Osteoblast (primary cell): ENCODE measurements at places on chromosomes 6 and 20.

DNA sequence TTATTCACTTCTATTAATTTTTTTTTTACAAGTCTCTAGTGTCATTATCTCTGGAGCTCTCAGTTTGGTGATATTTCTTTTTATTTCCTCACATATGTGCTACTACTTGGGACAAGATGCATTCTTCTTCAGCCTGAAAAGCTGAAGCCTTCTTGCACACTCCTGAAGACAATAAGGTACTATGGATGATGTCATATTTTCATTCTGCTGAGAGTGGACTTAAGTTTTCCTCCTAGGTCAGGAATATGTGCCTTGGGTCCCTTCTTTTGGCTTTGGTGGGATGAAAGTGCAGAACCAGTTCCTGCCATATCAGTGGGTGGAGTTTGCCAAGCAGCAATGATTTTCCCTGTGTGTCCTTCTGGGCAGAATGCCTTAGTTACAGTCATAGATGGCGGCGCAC, 188.7 kb upstream of the EYA4 start:
- no peak for DNase-seq

DNA sequence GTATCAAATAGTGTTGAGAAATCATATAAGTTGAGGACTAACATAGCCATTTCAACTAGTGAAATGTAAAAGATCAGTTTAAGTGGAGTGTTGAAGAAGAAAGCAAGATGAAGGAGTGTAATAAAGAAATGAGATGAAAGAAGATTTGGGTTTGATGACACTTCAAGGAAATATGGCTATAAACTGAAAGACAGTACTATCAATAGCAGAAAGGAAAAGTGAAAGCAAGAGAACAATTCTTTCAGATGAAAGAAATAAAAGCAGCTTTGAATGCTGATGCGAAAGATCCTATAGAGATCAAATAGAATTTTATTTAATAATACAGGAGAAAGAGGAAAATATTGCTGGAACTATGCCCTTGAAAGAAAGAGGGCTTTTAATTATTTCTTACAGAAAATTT, 92.8 kb upstream of the PRSS16 start:
- DNase-seq: no peak

- peak; percentile 27 for DNase-seq
These were observed 132.4 kb downstream of the DLL1 start for GRCh38 chr6:170158296-170159021.

- DNase-seq: no peak
These were observed 161.7 kb downstream of the PAK5 start for GRCh38 chr20:9677100-9677623.

DNA sequence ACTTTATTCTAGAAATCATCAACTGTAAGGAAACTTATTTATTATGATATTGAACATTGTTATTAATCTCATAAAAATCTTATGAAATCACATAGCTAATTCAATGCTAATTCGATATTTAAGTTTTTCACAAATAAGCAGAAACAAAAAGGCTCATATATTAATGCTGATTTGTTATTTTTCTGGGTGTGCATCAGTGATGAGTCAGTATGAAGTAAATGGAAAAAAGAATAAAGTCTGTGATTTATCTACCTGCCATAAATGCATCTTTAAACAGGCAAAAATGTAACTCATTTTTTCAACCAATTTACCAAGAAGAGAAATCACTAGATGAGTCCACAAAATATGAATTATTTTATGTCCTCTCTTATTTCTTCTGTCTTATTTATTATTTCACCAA, 253.5 kb downstream of the PTPRK start:
- DNase-seq: no peak

GRCh38 chr20:44946271-44946852, 13.8 kb downstream of the TOMM34 start:
- DNase-seq: no peak

DNA sequence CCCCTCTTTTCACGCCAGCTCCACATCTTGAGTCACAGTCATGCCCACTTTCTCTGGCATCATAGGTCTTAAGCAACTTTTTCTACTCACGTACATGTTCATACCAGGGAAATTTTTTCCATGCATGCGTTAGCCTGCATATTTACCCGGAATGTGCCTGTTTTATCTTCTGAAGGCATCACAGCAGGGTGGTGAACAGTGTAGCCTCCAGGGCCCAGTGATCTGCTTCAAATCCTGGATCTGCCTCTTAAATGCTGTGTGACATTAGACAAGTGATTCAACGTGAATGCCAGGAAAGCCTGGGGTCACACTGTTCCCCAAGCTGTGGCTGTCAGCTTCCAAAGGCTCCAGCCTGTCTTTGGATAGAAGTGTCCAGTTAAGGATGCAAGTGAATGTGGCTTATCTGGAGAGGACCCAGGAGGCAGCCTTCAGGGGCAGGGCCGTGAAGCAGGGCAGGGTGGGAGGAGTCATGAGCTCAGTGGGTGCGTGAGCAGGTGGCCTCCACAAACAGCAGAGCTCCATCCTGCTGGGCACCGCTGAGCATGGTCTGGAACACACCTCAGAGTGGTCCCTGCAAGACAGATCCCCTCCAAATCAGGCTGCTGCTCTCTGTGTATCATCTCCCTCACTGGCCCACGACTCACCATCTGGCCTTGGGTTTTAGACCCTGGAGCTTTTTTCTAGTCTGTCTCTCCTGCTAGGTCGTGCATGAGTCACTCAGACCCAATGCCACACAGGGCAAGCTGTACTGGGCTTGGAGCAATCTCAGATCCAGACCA, 30.4 kb upstream of the CD93 start:
- peak; percentile 68 for DNase-seq

- peak; percentile 46 for DNase-seq
These were observed 178.4 kb downstream of the MRPL14 start for GRCh38 chr6:43948527-43949485.

DNA sequence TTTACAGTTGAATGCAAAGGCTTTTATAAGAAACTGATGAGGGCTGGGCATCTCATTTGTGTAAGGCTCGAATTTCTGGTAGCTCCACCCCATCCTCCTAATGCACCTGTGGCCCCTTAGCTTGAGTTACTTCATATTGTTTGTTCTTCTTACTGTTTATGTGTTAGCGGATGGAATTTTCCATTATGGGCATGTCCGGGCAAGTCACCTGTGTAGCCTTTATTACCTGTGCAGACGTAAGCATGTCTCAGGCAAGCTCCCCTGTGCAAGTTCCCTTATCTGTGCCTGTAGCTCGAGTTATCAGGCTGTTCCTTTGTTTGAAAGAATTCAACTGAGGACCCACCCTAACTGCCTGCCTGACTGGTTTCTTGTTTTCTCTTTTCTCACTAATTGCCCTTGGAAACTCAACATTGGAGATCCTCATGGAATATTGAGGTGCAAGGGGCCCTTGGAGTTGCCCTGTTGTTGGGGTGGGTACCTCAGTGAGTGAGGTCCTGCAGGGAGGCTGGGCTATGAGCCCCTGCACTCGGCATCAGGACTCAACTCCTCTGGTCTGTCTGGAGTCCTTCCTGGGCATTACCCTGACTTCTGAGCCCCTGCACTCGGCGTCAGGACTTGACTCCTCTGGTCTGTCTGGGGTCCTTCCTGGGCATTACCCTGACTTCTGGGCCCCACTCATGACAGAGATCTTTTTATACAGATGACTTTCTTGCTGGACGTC, 207.9 kb upstream of the SULF2 start:
- no peak for DNase-seq

- DNase-seq: no peak
These were observed 741 bp downstream of the KCNK16 start for GRCh38 chr6:39321761-39322160.

DNA sequence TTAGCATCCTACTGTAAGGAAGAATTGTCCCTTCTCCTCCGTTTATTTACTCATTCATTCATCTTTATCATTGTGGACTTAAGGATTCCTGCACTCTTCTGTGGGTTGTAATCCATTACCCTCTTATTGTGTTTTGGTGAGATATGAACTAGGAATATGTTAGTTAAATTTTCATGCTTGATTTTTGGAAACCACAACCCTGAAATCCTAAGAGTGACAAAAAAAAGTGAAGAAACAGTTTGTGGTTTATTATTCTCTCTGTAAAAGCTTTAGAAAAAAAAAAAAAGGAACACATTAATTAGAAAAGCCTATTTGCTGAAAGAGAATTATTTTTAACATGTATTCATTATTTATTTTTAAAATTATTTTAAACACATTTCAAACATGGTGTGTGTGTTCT, 36.7 kb upstream of the INSM1 start:
- DNase-seq: no peak

- no peak for DNase-seq
These were observed 21.7 kb upstream of the DAAM2 start for GRCh38 chr6:39770446-39770845.

GRCh38 chr6:32076321-32076809, 32.8 kb downstream of the TNXB start:
- peak; percentile 89 for DNase-seq

DNA sequence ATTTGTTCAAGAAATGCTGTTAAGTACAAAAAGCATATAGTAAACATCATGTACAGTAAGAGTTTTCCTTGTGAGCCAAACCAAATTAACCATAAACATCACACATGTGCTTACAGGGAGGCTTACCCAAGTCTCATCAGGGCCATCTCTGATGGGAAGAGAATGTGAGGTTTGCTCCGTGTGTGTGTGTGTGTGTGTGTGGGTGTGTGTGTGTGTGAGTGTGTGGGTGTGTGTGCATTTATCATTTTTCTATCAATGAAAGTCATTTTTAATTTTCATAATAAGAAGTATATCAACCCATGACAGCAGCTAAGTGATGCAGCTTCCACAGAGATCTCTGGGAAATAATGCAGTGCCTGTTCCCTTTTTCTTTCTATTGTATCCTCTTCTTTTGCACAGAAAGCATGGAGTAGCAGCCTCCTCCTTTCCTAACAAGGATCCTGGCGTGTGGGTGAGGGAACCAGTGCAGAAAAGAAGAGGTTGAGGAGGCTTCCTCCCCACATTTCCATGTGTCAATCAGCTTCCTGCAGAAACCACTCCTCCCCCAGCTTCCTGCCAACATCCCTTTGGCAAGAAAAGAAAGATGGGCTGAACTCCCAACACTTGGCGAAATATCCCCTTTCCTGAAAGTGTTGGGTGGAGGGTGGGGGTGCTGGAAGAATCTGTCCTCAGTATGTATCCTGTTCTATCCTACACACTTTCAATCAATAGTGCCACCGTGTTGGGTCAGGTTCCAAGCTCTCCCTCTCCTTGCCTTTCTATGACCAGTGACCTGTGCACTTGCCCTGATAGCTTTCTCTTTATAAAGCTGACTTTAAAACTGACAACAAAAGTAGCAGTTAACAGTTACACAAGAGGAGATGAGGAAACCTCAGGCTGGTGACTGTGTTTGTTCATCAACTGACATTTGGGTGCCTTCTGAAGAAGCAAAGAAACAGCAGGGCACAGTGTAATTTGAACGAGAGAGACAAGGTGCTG, 251.8 kb upstream of the CITED2 start:
- no peak for DNase-seq

DNA sequence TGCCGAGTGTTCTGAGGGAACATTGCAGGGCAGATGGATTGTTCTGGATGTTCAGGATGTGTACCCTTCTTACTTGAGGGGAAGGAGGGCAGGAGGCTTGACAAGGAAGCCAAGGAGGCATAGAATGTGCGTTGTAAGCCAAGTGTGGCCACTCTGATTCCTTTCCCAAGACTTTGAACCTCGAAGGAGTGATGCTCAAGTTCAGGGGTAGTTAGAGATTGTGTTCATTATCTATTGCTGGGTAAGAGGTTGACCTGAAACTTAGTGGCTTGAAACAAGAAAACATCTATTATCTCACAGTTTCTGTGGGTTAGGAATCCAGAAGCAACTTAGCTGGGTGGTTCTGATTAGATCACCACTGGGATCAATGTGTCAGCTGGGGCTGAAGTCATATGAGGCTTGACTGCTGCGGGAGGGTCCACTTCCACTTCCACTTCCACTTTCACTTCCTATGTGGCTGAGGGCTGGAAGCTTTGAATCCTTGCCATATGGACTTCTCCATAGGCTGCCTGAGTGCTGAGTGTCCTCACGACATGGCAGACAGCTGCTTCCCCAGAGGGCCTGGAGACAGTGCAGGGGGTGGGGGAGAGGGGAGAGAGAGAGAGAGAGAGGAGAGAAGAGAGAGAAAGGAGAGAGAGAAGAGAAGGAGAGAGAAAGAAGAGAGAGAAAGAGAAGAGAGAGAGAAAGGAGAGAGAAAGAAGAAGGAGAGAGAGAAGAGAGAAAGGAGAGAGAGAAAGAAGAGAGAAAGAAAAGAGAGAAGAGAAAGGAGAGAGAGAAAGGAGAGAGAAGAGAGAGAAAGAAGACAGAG, 6.9 kb upstream of the CD40 start:
- DNase-seq: no peak

- peak; percentile 23 for DNase-seq
These were observed 94.5 kb upstream of the BTN3A2 start for GRCh38 chr6:26270486-26270861.

DNA sequence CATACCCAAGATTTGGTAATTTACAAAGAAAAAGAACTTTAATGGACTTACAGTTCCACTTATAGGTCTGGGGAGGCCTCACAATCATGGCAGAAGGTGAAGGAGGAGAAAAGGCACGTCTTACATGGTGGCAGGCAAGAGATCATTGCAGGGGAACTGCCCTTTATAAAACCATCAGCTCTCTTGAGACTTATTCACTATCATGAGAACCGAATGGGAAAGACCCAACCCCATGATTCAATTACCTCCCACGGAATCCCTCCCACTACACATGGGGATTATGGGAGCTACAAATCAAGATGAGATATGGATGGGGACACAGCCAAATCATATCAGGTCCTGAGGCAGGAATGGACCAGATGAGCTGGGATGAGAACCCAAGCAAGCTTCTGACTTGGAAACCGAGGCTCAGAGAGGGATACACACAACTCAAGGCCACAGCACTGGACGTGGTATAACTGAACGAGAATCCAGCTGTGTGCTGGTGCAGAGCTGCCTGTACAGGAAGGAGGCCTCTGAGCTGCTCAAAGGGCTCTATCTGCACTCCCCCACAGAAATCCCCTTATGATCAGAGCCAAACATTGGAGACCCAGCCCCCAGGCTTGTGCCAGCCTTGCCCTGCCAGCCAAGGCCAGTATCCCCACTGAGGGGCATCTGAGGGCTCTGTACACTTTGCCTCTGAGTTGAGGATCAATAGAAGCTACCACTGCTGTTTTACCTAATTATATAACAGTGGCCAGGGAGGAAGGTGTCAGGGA, 137.8 kb downstream of the CEBPB start:
- DNase-seq: no peak
